Inflammatory macrophage treated with lipopolysaccharide for 1 hour (primary cell): ENCODE measurements at places on chromosomes 6 and 20.
A peak's percentile ranks its signal among the peaks of the same experiment; 100 is the strongest.

GRCh38 chr20:41040855-41041254, 12.2 kb downstream of the TOP1 start:
- no peak for DNase-seq

GRCh38 chr6:42690151-42690702, 32.2 kb downstream of the PRPH2 start:
- DNase-seq, result no peak

GRCh38 chr20:731891-732560, 36.3 kb downstream of the SLC52A3 start:
- DNase-seq, result no peak

DNA sequence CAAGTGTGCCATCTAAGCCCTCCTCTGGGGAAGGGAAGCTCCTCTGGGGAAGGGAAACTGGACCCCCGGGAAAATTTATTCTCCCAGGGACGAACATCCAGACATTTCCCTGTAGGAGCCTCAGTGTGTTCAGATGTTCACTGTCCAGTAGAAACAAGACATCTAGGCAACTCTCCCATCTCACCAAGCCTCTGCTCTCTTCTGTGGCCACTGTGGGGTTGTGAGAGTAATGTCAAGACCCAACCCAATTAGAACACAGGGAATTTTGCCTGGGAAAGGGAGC, 3.6 kb upstream of the PTGIS start:
- DNase-seq, result no peak

DNA sequence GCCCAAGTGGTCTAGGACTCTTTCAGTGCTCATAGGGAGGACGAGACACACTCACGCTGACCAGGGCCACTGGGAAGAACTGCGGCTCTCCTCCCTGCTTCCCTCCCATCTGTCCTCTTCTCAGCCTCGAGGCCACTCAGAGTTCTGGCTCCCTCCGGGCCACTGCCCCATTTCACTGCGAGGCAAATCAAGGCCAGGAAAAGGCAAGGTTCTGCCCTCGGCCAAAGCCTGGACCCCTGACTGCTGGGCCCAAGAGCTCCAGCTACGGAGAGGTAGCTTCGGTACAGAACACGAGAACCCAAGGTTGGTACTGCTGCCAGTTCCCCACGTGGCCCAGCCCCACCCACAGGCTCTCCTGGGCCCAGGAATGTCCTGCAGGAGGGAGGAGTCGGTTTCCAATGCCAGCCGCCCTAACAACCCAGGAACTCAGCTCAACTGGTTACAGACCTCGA, 14.7 kb downstream of the PI16 start:
- no peak for DNase-seq

DNA sequence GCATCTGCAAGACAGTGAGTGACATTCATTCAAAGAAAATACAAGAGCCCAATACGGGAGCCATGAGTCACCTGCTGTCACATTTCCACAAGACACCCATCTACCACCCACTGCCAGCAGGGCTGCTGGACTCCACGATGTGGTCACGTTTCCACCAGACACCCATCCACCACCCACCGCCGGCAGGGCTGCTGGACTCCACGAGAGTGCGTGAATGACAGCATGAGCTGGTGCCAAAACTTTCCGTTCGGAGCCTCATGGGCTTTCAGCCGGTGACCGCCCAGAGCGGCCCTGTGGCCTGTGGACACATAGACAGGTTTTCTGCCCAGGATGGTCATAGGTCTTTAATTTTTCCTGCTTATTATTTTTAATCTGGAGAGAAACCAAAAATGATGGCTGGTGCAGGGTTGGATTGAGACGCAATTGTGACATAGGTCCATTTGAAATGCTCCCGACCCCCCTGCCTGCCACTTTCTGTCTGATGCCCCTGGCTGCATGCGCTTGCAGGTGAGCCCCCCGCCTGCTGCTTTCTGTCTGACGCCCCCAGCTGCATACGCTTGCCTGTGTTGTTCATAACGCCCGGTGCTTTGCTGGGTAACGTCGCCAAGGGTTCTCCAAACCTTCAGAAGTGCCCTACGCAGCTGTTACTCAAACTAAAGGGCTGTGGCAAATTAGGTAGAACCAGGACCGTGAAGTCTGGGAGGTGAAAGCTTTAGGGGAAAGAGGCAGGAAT, 59.1 kb upstream of the SMOC2 start:
- DNase-seq, result no peak

DNA sequence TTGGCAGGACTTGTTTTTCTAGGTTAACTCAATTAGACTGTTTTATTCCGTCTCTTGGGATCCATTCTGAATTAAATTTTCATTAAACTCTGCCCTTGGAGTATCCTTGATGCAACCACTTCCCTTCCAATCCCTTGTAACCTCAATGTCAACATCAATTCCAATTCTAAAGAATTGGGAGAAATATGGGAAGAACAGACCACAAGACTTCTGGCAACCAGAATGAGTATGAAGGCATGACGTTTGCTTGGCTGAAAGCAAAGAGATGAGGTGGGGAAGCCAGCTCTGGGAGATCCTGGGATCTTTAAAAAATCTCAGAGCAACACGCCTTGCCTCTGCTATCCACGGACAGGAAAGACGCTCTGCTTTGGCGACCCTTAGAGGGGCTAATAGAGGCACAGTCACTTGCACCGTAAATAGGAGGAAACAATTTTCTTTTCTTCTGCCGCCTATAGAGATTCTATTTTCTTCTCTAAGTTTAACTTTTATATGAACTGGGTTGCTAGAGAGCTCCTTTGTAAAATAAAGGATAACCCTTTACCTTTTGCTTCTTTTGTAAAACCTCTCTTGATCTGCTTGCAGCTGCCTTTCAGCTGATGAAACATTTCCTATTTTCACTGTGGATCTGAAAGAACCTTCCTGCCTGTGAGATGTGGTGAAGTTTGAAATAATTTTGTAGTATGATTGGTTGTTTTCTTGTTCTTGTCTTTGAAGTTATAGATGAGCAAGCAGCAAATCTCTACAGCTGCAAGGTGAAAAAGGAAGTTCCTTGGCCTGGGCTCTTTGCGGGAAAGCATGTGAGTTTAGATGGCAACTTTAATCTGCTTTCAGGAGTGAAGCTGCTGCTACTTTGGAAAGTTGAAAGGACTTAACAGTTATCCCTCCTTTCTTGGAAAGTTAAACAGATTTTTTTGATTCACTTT, at the start of gene ASIP:
TSS of gene ASIP (plus strand) at position 731 of the 923 bp plus-strand sequence. CDS start 18,952 bp downstream, outside the sequence.
- DNase-seq, result no peak

- DNase-seq, result no peak
Observed at GRCh38 chr20:25209911-25210310, 14.4 kb downstream of the ENTPD6 start.

GRCh38 chr6:9205645-9206044, 770.3 kb upstream of the SLC35B3 start:
- DNase-seq, result no peak

DNA sequence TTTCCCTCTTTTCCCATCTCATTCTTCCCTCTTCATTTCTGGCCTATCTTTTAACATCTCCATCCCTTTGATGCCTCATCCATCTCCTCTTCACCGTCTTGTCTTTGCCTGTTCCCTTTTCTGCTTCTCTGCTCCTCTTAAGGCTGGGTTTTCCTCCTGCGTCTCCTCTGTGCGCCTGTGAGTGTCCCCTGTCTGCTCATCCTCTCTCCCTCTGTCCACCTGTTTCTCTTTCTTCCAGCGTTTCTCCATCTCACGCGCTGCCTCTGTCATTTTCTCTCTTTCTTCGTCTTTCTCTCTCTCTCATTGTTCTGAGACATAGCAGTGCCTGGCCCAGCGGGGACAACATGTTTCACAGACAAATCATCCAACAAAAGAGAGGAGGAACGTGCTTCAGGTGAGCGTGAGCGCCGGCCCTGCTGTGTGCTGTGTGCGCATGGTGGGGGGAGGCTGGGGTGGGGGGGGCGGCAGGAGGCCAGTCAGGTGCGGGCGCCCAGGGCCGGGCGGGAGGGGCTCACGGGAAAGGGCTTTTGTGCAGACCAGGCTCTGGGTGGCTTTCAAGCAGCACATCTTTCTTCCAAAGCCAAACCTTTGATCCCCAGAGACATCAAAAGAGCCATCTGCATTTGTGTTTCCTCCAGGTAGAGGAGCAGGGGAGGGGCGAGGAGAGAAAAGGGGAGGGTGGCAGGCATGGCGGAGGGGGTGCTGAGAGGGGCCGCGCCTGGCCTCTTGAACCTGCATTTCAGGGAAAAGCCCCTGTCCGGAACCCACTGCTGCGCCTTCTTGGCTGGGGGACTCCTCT, 121.3 kb downstream of the VEGFA start:
- no peak for DNase-seq

DNA sequence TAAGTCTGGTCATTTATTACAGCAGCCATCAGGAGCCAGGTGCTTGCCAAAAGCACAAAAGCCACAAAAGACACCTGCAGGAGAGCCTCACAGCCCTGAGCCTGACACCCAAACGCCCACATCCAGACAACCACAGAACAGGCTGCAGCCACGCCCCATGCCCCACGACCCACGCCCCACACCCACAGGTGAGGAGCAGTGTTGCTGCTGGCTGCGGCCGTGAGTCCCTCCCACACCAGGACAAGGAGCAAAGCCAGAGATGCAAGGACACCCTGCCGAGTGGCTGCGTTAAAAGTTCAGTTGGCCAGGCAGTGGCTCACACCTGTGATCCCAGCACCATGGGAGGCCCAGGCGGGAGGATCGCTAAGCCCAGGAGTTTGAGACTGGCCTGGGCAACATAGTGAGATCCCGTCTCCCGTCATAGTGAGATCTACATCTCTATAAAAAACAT, 43.0 kb downstream of the SLC2A4RG start:
- DNase-seq, result no peak

DNA sequence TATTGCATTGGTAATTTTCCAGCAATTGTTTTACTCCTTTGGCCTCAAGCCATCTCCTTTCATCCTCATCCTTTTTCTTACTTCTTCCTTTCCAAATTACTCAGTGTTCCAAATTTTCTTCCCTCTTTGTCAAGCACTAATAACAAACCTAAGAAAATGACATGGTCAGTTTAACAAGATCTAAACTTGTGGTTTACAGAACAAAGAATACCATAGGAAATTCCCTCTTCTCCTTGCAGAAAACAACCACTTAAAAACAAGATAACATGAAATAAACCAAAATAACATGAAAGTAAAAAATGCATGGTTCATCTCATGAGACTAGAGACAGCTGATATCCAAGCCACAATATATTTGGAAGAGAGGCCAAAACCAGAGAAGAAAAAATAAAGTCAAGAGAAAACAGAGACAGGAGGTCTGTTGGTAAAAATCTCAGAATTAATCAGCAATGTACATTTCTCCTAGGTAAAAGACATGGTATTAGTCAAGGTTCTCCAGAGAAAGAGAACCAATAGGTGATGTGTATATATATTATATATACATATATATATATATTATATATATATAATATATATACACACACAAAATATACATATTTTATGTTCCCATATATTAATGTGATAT, 51.0 kb upstream of the SENP6 start:
- DNase-seq, result no peak

GRCh38 chr6:26331218-26332073, 33.6 kb upstream of the BTN3A2 start:
- DNase-seq, result peak; percentile 19

DNA sequence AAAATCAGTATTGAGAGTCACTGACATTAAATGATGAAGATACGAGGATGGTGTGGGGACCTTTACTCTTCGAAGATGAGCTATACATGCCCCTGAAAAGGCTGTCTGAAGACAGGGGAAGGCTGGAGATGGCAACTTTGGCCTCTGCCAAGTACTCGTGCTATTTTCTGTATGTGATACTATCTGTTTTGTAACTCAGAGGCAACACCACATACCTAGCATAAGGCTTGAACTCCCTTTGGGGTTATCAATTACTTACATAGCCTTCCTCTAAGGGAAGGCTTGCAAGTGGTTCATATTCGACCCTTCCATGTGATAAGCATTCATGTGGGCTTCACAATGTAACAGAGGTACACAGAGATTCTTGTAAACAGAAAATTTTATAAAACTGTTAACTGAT, 68.7 kb upstream of the FBXO30 start:
- no peak for DNase-seq

DNA sequence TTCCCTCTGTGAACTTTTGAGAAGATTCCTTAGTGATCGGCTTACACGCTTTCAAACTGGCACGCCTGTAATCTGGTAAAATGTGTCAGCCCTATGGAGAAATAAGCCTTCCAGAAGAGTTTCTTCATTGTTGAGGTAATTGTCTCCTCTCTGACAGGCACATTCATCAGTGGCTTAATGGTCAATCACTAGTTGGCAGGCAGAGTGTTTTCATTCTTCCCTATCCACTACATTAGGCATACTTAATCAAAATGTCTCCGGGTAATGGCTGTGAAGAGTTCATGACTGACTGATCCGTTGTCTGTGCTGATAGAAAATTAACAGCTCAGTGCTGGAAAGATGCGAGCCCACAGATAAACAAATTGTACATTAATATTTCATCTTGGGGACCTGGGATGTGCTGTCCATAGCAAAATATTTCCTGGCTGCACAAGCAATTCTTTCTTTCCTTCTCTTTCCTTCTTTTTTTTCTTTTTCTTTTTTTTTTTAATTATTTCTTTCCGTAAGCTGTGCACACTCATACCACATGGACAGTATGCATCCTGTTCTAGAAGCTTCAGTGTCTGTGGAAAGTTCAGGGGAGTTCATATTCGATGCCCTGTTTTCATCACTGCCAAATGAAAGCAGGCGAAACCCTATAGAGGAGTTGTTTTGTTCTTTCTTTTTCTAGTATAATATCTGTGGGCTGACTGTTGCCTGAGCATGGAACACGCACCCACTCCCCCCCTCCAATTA, 31.4 kb downstream of the TSHZ2 start:
- DNase-seq, result no peak

GRCh38 chr20:8796088-8796660, 272.7 kb upstream of the PLCB4 start:
- no peak for DNase-seq

DNA sequence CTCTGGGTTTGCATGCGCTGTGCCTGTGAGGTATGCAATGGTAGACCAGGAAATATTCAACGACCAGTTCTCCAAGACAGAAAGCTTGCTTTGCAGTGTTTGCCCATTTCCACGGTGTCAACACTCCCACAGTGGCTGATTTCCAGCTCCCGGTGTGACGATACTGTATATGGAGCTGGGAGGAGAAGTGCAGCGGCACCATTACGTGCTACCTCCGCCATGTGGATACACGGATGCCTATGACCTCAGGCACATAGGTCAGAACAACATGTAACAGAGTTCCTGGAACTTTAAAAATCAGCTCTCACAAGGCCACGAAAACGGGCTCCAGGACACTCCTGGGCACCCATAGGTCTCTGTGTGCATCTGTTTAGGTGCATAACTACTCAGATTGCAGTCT, 51.1 kb downstream of the NFATC2 start:
- DNase-seq, result no peak

DNA sequence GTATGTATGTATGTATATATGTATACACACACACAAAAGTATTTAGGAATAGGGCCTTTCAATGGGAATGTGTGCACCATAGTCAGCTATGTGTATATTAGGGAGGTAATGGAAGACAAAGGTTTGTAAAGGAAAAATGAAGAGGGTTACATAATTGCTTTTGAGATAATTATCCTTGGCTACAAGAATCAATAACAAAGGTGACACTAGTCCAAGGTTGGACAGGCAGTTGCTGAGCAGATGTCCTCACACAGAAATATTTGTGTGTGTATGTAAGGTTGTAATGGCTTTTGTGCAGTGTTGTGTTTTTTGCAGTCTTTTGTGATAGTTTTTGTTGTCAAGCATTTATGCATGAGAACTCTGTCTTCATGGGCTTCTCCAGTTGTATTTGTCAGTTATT, 157.9 kb upstream of the MARCKS start:
- DNase-seq, result no peak
